Thymus (tissue), 14 donors: ENCODE measurements at places on chromosomes 1 and 21. TPM values are rescaled to one million over a fixed set of nuclear protein-coding genes. Genes with fewer than 3 reads are reported as not detected.

PRRX1 gene
- 18.3 TPM for polyA plus RNA-seq

BSND gene
- 0.11 TPM for polyA plus RNA-seq

VHLL gene
- polyA plus RNA-seq = 0.09 TPM

DNA sequence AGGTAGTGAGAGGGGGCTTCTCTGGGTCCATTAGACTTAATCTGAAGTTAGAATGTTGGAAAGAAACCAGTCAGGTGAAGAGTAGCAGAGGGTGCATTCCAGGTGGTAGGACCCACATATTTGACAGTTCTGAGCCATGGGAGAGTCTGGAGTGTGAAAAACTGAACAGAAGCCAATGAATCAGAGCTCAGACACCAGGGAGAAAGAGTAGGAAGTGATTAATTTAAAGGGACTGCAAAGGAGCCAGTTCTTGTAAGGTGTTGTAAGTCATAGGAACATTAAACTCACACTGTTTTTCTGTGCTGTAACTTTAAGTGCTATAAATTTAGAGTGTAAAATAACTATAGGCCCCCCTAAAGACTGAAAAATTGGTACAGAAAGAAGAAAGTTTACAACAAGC, 5.9 kb upstream of the DHX9 start:
- no peaks in the 10 kb centered on the region for H3K4me1 ChIP-seq
- H3K36me3 ChIP-seq = no peaks in the 10 kb centered on the region
- H3K27ac ChIP-seq = no peak overlapping the region
- no peak overlapping the region for H3K4me3 ChIP-seq

GRCh38 chr1:162283657-162284056, 93.0 kb downstream of the SPATA46 start:
- H3K36me3 ChIP-seq = no peaks in the 10 kb centered on the region
- peaks cover 2% of the 10 kb centered on the region for H3K27me3 ChIP-seq
- no peak overlapping the region for H3K4me3 ChIP-seq
- H3K27ac ChIP-seq = no peak overlapping the region
- no peaks in the 10 kb centered on the region for H3K4me1 ChIP-seq

GRCh38 chr1:111372336-111372965, 55.1 kb downstream of the OVGP1 start:
- H3K4me3 ChIP-seq = no peak overlapping the region
- no peaks in the 10 kb centered on the region for H3K36me3 ChIP-seq
- H3K27me3 ChIP-seq = no peaks in the 10 kb centered on the region
- H3K27ac ChIP-seq = no peak overlapping the region
- H3K4me1 ChIP-seq = no peaks in the 10 kb centered on the region

DNA sequence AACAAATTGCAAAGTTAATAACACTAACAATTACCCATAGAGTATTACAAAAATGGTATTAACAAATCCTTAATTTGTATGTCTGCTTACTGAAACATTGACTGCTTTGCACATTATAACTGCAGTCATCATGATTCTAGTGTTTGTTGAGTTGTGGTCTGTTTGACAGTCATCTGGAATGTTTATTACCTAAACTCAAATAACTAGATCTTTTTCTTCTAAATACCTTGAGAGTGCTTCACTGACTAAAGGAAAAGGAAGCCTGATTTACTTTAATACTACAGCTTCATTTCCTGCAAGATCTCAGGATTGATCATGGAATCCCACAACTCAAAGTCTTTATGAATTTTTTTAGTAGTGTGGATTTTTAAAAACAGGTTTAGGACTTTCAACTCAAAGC, 70.0 kb downstream of the HMCN1 start:
- H3K4me3 ChIP-seq = no peak overlapping the region
- H3K27me3 ChIP-seq = peaks cover 2% of the 10 kb centered on the region
- no peaks in the 10 kb centered on the region for H3K4me1 ChIP-seq
- no peak overlapping the region for H3K27ac ChIP-seq
- H3K36me3 ChIP-seq = no peaks in the 10 kb centered on the region
